Effector CD8-positive, alpha-beta T cell (primary cell): ENCODE measurements at places on chromosomes 2 and 18.

- DNase-seq, result no peak
Measured at GRCh38 chr2:143524559-143525401, 395.6 kb downstream of the ARHGAP15 start.

DNA sequence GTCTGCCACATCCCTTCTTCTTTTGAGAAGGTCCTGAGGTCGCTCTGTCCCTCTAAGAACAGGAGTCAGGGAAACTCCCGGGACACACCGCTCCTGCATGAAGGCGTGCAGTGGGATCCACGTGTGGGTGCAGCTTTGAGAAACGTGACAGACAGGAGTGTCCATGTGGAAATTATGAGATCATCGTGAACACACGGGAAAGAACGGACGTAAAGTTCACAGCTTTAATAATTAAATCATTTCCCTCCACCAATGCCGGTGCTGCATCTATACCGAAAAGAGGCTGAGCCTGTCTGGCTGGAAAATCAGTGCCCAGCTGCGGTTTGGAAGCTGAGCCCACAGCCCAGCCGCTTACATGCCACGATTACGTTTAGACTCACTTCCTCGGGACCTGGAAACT lies 372.4 kb upstream of the SALL3 start:
- no peak for DNase-seq

DNA sequence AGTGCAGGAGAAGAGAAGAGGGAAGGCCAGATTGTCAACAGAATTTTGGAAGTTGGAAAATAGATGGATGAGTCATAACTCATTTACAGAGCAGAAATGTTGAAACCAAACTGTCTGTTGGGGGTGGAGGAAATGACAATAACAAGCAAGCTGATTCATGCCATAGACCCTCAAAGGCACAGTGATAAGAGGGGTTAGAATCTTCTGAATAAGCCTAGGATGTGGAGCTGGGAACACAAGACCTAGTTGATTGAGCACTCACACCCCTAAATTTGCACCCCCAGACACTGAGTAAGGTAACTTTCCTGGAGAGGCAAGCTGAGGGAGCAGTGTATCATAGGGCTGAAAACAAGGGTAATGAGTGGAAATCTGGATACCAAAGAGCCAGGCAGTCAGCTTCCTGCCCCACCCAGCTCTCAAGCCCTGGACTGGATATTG lies 141.4 kb downstream of the SCG2 start:
- no peak for DNase-seq

GRCh38 chr2:8276026-8276425 lies 405.8 kb upstream of the ID2 start:
- DNase-seq, result no peak

DNA sequence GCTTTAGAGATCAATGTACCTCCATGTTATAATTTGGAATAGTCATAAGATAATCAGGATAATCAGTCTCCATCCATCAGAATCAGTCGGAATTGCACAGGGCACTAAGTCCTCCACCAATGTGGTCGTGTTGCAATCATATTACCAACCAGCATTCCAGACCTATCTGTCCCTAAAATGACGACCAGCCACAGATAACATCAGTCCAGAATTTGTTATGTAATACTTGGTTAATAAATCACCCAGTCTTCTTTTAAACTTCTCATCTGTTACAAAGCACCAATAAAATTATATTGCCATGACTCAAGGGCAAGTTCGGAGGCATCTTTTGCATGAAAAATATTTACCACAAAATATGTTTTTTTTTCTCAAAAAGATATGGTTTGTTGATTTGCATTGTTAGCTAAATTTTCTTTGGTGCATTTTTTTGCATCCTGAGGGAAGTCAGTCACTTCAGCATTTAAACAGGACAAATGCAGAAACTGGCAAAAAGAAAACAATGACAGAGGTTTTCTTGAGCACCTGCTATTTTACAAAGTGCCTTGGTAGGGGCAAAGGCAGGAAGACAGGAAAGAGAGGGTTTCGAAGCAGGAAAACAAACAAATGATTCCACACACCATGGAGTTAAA lies 29.3 kb downstream of the PIEZO2 start:
- no peak for DNase-seq

- DNase-seq, result no peak
Measured at GRCh38 chr2:16140771-16141640, 200.7 kb downstream of the MYCN start.

DNA sequence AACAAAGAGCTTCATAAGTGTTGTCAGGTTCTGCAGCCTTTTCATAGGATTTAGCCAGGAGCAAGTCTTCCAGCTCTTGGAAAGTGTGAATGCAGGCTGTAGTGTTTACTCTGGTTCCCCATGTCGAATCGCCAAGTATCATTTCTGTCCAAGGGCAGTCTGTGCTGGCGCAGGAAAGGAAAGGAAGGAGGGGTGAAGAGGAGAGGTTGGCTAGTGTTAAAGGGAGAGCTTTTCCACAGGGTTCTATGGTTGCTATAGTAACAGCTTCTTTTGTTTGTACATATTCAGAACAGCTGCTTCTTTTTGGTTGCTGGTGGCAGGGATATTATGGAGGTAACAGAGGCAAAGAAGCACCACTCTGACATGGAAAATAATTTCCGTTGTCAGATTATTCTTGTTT lies 69.9 kb downstream of the KCNH7 start:
- DNase-seq, result no peak

DNA sequence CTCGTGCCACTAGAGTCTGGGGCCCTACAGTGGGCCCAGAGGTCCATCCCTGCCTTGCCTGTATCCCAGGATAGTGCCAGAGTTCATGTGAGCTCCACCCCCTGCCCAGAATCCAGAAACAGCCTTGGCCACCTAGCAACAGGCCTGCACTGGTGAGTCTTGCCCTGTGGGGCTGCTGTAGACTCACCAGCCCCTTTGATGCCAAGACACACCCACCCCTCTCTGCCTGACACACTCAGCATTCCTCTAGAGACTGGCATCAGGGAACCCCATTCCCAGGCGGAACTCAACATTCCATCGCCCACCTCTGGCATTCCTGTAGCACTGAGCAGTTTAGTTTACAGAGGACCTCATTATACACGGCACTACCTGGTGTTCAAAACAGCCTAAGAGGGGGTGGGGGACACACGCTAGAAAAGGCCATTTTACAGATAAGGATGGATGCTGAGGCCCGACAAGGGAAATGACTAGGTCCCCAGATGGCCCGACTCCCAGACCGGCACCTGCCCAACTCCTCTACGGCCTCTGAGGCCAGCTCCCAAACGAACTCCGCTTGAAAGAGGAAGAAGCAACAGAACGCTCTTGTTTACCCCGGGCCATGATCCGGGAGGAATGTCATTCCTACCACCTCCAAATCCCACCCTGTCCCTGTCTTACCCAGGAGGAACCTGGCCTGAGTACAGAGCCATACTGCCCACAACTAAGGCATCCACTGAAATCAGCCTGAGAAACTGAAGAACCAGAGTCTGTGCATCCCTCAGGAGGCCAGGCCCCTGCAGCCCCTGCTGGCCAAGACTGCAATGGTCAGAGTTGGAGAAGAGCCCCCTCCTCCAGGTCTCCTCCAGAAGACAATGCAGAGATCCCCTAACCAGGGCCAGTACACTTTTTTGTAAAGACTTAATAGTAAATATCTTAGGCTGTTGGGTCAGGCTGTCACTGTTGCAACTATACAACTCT lies 180.2 kb downstream of the TNS1 start:
- no peak for DNase-seq

GRCh38 chr2:112168422-112169124 lies 30.4 kb downstream of the FBLN7 start:
- no peak for DNase-seq

DNA sequence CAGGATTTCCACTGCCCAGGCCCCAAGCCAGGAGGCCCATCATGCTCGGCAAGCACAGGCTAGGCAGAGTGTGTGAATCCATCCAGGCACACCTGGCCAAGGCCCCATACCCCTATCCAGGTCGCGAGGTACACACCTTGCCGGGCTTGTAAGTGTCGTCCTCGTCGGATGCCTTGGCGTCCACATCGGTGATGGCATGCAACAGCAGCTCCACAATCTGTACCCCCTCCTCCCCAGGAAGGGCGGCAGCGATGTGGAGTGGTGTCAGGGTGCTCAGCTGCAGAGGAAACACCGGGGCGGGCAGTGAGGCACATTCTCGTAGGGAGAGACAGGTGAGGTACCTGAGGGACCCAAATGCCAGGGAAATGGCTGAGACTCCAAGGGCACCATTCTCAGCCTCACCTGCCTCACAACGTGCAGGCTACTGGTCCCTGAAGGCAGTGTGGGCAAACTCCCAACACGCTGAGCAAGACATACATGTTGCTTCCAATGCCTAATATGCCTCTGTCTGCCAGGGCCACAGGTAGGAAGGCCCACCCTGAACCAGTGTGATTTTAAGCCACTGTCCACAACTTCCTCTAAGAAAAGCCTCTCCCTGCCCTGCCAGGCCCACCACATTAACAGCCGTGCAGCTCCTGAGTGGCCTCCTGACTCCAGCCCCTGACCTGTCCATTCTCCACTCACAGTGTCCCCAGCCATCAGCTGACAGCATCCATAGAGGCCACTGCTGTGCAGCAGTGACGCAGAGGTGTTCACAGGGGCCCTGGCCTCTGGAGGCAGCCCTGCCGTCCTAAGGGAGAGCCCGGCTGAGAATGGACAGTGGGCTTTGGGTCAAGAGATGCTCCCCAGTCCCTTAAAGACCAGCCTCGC lies 44.9 kb downstream of the ANKMY1 start:
- no peak for DNase-seq

DNA sequence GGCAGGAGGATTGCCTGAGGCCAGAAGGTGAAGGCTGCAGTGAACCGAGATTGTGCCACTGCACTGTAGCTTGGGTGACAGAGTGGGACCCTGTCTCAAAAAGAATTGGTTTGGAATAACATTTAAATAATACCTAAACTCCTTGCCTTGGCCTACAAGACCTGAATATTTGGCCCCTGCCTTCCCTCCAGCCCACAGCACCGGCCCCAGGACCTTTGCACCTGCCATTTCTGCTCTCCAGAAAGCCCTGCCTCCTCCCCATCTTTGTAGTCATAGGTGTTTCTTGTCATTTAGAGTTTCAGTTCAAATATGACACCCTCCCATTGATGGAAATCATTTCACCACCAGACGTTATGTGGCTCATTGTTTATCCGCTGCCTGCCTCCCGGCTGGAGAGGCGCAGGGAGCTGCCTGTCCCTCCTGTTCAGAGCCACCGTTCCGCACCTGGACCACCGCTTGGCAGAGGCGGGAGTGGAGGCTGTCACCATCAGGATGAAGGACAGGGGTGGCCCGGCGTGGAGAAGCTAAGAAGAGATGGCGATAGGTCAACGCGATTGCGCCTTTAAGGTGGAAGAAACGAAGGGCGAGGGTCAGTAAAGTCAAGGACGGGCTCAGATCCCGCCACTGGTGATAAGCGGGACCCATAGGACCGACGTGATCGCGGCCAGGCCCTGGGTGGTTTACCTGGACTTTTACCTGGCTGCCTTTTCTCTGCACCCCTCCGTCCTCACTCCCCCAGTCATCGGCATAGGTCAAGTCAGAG lies 638 bp upstream of the LPIN1 start:
- DNase-seq, result no peak

DNA sequence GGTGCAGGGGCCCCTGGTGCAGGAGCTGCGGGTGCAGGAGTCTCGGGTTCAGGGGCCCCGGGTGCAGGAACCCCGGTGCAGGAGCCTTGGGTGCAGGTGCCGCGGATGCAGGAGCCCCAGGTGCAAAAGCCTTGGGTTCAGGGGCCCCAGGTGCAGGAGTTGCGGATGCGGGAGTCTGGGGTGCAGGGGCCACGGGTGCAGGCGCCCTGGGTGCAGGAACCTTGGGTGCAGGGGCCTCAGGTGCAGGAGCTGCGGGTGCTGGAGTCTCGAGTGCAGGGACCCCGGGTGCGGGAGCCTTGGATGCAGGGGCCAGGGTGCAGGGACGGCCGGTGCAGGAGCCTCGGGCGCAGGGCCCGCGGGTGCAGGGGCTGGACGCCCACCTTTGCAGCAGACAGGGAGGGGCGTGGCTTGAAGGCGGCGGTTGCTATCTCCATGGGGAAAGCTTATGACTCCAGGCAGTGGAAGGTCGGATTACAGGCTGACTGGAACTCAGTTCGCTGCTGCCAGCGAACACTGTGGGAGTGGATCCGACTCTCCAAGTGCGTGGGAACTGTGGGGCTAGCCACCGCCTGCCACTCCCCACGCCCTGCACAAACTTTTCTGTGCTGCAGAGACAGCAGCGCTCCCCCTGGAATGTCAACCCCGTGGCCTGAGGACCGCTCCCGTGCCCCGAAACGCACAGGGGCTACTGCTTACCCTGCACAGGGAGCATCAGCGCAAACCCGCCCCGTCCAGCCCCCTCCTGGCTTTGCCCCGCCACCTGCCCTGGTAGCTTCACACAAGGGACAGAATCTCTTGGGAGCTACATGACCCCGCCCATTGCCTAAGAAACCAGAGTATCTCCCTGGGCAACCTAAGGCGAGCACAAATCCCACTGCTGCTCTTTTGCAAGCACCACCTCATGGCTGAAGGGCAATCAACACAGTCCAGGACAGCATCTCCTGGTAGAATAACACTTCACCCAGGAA lies 40.3 kb downstream of the COPS9 start:
- no peak for DNase-seq

DNA sequence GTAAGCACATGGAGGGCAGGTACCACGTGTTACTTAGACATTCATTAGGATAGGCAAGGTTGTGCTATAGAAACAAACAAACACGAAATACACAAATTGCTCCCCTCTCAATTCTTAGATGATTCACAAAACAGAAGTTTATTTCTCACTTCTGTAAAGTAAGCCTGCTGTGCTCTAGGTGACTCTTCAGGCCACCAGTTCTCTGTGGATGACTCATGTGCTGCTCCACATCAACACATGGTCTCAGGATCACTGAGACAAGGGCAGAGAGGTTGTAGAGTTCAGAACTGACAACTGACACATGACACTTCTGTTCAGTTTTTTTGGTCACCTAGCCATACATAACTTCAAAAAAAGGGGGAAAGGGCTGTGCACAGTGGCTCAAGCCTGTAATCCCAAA lies 70.6 kb downstream of the DAW1 start:
- no peak for DNase-seq

DNA sequence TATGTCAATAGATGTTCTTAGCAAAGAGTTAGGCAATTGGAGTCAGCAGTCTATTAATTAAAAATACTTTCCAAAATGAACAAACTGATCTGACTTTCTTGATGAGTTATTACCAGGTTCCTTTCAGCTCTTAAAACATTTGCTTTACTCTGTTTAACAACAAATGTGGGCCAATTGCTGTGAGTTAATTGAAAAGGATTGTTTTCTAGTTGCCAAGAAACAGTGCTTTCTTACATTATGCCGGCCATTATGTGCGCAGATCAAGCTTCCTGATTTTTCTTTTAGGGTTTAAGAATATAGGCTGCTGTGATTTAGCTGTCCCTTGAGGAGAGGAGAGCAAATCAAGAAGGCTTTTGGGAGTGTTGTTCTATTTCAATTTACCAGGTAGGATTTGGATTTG lies 50.5 kb upstream of the ITPRID2 start:
- DNase-seq, result no peak

- DNase-seq, result no peak
Measured at GRCh38 chr18:23306822-23307221, 146.3 kb upstream of the RIOK3 start.
